ENCODE measurements at places on chromosomes 12 and 14.

DNA sequence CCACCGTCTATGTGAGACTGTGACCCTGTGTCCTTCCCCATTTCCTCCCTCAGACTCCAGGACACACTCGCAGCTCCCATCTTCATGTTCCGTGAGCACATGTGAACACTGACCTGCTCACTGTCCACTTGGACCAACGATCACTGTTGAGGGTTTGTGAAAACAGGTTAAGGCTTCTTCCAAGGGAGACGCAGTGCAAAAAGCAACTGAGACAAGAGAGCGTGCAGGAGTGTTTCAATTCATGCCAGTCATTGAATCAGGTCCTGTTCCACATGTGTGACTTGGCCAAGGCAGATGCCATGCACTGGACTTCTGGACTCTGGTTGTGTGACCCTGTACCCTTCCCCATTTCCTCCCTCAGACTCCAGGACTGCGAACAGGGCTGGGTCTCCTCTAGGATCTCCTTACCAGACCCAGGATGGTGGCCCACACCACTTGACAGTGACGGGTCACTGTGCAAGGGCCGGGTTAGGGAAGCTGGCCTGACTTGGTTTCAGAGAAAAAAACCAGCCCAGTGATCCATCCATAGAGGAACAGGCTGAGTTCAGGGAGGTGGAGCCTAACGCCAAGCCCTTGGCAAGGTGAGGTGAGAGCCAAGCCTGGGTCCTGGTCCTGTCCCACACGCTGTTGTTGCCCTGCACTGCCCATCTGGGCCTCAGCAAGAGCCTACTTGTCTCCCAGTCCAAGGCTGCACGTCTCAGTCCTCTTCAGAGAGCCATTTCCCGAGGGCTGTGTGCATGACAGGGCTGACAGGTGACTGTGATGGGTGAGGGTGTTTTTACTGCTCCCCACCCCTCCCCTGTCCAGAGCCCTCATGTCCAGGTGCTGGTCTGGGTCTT, 5.7 kb upstream of the KRT5 start:
- DNase-seq: no peak

DNA sequence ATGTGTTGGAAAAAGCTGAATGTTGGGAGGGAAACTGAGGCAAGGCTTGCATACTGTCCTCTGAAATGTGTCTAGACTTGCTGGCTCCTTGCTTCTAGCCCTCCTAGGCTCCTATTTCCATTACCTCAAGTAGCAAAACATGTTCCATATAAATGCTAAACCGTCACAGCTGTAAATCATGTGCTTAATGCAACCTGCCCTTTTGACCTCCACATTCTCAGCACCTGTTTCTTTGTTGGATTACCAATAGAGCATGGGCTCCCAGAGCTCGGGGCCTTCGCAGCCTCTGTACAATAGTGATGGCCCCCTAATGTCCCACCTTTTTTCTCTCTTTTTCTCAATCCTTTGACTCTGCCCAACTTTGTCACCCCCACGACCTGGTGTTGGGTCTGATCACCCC, 23.3 kb downstream of the RERGL start:
- DNase-seq: no peak

DNA sequence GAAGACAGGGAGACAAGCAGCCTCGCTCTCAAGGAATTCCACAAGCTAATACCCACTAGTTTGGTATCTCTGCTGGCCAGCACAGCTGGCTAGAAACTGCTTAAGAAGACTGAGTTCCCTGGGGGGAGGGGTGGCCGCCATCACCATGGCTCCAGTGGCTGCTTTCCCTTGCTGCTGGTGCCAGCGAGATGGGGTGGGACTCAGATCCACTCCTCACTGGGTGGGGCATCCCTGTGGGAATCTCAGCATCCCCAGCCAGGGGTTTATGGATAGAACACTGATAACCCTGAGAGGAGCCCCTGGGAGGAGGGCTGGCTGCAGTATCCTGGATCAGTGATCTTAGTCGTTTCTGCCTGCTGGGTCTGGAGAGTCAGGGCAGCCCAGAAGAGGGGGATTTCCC, 170.6 kb upstream of the MDGA2 start:
- no peak for DNase-seq

DNA sequence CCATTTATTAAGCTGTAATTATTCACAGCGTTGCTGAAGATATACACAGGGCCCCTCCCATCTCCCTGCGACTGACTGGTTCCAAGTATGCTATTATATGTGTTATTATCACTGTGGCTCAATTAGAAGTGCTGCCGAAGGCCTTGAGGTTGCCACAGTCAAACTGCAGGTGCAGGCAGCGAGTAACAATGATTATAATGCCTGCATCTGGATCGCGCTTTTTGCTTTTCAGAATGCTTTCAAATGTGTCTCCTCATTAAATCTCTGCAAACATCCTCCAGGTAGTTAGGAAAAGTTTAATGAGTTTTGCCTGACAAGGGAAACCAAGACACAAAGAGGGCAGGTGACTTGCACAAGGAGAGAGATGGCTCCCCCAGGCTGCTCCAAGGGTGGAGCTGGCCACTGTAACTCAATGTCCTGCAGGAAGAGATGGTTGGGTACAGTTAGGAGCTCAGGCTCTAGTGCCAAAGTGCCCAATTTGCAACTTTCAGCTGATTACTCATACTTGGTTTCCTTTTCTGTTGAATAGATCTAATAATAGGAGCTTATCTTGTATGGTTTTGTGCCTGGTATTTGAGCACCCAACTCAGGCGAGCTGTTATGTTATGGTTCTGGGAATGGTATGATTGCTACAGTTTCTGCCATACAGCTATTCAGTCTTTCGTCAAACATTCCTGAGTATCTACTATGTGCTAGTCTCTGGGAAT, 1.7 kb upstream of the SYNE3 start:
- no peak for DNase-seq

DNA sequence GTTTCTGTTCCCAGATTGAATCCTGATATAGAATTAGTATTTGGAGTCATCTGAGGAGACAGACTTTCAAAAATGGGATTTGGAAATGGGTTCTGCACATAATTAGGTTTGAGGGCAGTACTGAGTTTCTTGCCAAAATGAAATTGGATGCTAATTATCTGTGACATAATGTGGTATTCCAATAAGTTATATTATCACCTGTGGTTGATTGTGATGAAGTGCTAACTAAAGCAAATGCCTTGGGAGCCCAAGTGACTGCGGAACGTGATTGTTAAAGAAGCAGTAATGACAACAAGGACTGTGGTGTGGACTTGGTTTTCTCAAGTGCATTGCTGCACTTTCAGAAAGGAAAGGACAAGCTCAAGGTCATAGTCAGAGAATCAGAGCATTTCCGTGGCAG, 337.0 kb downstream of the IPO8 start:
- no peak for DNase-seq

DNA sequence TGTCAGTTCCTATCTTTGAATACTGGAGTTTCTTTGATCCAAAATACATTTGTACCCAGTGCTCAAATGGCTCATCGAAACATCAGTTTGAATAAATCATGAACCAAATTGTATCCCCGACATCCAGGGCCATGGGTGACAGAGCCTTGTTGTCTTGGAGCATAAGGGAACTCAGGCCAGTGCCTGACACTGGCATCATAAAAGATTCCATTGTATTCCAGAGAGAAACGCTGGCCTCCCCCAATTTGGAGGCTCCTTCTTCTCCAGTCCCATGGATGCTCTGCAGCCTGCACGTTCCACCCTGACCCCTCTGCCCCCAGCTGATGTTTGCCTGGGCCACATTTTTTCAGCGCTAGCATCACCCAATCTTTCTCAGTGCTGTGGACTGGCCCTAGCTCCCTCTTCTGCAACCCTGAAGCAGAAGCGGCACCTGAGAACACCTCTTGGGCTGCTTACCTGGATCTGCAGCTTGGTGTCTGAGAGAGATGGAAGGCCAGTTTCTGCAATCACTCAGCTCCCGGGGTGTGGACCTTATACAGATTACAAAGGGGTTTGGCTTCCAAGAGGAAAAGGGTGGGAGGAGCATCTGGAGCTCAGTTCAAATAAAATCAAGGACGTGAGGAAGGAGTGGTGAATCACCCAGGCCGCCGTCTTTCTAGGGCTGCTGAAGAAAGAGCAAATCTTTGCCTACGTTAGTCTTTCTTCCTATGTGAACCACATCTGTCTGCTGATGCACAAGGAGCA, at the start of gene RNASE1:
RNASE1 (minus strand) TSS at position 504 of the 744 bp plus-strand sequence. CDS start 776 bp downstream, outside the sequence.
- DNase-seq: no peak

- no peak for DNase-seq
Observed at GRCh38 chr12:48145981-48146380, 11.3 kb downstream of the ASB8 start.

DNA sequence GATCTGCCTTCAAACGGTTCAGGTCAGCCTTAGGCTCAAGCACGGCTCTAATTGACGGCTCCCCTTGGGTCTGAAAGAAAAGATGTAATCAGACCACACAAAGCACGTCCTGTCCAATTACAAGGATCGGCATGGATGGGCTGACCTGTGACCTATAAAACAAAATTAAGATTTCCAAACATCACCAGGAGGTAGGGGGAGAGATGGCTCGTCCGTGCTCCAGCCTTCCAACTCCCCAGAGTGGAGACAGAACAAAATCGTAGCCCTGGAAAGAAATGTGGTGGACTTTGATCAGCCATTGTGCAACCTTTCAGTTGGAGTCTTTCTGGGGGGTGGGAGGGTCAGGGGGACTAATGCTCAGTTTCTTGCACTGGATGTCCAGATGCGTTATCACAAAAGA, 226.6 kb upstream of the DIO3 start:
- no peak for DNase-seq

DNA sequence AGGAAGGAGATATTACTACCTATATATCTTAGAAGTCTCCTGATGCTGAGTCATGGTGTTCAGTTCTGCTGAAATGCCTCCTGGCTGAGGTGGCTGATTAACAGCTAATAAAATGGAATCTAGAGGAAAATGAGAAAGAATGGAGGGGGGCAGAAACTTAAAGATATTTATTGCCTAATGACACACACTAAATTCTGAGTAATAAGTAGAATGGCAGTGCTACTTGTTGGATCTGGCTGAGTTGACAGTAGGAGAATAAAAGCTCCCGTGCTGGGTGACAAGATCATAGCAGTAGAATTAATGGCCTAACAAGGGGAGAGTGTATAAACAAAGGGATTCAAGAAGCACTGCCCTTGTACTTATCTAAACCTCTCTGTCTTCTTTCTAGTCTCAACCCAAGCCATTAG, 137.5 kb downstream of the CNTN1 start:
- DNase-seq: no peak

DNA sequence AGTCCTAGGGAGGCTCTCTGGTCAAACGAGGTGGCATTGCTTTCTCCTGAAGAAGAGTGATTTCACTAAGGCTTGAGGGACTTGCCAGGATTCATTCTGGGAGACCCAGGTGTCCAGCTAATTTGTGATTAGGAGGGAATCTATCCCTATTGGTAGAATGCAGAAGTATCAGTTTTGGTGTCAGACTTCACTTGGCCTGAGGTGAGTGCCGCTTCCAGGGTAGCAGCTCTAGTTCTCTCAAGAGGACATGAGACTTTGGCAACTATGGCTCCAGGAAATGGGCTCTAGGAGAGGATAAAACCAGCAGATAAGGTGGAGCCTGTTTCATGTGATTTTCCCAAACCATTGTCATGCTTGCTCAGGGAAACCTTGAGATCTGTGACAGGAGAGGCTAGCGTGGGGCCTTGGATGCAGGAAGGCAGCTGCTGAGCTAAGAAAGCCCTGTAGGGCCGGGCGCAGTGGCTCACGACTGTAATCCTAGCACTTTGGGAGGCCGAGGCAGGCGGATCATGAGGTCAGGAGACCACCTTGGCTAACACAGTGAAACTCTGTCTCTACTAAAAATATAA, 11.6 kb upstream of the TMEM117 start:
- DNase-seq: no peak

GRCh38 chr12:34400411-34400881, 378.1 kb downstream of the ALG10 start:
- DNase-seq: no peak

DNA sequence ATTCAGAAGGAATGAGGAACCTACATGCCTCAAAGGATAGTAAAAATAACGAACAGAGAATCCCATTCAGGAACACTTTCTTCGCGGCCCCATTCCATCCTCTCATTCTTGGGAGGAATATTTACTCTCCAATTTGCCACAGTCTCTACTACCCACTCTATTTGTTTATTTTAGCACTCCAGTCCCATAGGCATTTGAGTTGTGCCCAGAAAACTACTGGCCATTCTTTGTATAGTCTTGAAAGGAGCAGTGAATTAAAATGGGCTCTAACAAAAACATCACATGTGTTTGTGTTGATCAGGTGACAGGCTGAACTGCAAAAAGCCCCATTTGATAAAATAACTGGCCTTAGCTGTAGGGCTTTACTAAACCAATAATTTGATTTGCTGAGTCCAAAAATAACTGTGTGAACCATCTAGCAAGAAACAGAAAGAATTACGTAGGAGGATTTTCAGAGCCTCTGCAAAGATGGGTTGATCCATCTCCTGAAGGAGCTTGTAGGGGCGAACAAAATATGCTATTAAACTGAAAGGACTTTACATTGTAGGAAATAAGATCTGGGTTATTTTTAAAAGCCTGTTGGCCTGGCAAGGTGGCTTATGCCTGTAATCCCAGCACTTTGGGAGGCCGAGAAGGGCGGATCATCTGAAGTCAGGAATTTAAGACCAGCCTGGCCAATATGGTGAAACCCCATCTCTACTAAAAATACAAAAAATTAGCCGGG, 142.3 kb upstream of the CPNE8 start:
- DNase-seq: no peak

DNA sequence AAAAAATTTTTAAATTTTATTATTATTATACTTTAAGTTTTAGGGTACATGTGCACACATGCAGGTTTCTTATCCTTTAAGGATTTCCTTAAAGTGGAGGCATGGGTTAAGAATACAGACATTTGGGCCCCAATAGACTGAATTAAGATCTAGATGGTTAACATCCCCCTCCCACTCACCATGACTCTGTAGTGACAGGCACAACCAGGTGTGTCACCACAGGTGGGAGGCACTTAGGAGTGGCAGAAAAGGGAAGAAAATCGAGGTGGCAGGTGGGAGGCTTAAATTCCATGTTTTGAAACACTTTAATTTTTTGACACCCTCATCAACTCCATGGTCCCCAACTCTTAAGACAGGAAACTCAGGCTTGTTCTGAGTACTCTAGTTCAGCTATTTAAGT, 37.6 kb upstream of the GRIP1 start:
- DNase-seq: no peak

GRCh38 chr12:68446901-68447796, 115.0 kb upstream of the MDM1 start:
- DNase-seq: no peak

DNA sequence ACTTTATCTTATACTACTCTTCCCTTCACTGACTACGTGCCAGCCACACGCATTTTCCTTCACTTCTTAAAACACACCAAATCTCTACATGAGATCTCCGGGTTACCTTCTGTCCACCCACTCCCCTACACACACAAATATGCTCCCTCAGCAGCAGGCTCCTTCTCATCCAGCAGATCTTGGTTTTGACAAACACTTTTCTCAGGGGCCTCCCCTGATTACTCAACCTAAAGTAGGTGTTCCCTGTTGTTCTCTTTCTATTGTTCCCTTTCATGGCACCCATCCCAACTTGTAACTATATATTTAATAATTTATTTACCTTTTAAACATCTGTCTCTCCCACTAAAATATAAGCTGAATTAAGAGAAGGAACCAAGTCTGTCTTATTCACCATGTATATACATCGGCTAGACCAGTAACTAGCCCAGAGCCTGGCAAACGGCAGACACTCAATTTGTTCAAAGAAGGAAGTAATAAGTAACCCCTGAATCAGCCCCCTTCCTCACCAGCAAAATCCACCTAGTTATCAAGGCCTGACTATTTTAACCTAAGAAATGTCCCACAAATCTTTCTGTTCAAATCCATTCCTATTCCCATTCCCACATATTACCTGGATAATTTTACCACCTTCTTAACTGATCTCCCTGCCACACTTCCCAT, 2.7 kb downstream of the C2CD5 start:
- no peak for DNase-seq
